ENCODE measurements at places on chromosomes 12 and 14. TPM values are rescaled to one million over a fixed set of nuclear protein-coding genes. Genes with fewer than 3 reads are reported as not detected.

GRCh38 chr12:7042842-7043241 lies 17.7 kb upstream of the C1S start:
- no peak for DNase-seq

DNA sequence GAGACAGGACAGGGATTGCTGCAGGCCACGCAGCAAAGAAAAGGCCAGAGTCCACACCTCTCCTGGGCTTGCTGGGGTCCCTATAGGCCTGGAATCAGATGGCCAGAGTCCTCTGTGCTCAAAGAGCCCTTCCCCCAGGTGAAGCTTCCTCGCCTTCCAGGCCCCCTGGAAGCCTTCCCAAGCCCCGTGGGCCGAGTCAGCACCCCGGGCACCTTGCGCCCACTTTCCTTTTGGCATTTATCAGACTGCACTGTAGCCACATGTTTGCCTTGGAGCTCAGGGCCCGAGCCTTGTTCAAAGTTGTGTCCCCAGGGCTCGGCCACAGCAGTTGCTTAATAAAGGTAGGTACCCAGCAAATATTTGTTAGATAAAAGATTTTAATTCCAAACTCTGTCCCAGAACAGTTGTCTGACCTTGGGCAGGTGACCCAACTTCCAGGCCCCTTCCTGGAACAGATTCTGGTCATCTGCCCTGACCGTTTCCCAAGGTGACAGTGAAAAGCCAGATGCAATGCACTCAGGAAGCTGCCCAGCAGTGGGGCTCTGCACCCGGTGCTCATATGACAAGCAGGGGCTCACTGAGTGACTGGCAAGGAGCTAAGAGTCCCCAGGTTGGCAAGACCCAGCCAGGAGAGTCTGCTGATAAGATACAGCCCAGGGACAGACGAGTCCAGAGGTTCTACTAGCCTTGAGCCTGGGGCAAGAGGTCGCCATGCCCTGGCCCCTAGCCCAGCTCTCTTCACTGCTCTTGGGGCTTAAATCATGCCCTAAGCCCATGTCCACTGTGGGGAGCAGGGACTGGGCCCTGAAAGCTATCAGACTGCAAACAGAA lies 81.2 kb downstream of the PITPNM2 start:
- DNase-seq = no peak

The SOX5 gene
- total RNA-seq = 0.42 TPM

The HELB gene
- total RNA-seq = 0.79 TPM

The CIROP gene
- total RNA-seq = not detected

DNA sequence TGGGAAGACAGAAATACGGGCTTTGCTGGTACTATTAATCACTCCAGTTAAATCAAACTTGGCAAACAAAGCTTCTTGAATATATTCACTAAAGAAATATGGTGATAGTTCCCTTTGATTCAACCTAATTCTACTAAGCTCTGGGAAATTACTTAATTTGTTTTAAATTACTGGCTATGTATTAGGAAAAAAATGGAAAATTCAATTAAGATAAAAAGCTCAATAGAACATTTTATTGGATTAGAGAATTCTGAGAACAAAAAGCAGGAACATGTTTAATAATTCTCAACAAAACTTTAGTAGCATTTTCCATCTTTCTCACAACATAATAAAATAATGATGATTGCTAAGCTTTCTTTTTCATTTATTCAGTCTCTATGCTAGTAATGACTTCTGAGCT lies 30.2 kb downstream of the BDKRB1 start:
- no peak for DNase-seq

DNA sequence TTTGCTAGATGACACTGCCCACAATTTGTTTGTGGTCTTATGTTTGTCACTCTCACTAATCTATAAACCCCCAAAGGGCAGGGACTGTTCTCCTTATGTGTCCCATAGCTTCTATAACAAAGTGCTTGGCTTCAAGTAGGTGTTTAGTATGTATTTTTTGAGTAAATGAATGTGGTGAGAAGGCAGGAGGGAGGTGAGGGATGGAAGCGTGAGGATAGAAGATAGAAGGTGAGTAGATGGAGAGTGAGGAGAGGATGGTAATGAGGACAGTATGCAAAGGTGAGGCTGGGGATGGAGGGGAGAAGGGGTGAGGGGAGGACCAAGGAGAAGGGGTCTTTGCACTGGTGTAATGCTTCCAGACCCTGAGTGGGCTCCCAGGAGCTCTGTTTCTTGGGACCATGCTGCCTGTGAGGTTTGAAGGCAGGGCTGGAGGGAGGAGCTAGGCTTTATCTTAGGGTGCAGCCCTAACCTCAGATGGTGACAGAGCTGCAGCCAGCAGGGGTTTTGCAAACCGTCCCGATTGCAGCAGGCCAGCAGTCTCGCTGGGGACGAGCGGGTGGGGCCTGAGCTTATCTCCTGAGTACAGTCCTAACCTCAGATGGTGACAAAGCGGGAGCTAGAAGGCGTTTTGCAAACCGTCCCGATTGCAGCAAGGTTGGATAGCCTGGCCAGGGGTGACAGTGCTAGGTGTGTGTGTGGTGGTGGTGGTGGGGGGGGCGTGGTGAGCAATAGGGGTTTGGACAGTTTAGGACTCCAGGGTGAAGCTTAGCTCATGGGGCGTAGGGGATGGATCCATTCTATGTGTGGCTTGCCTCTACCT lies 6.5 kb downstream of the CEBPE start:
- no peak for DNase-seq

DNA sequence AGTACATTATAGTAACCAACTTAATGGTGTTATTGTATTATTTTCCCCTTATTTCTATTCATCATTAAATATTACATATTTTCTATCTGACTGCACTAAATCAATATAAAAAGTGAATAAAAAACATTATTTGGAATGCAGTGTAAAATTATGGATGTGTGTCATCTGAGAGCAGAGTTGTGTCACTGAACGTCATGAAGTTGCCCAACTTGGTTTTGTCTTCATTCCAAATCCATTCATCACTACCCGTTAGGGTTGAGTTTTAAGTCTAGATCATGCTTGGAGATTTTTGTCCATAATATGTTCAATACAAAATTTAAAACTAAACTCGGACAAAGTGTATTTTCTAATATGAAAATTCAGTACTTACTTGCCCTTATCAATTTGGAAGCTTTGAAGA lies 16.1 kb downstream of the KLRF1 start:
- no peak for DNase-seq

DNA sequence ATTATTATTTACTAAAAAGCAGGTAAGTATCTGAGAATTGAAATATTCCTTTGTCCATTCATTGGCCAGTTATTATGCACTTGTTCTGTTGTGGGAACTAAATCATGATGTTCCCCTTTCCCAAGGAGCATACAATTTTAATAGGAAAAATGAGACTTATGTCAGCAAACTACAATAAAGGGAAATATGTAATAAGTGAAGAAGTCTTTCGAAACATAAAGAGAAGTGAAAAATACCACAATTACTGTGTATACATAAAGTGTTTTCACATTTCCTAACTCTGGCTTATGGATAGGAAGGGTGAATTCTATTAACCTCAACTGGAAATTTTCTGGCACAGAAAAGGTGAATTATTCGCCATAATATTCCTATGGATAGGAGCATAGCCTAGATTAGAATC lies 78.4 kb upstream of the DNM1L start:
- DNase-seq = no peak

DNA sequence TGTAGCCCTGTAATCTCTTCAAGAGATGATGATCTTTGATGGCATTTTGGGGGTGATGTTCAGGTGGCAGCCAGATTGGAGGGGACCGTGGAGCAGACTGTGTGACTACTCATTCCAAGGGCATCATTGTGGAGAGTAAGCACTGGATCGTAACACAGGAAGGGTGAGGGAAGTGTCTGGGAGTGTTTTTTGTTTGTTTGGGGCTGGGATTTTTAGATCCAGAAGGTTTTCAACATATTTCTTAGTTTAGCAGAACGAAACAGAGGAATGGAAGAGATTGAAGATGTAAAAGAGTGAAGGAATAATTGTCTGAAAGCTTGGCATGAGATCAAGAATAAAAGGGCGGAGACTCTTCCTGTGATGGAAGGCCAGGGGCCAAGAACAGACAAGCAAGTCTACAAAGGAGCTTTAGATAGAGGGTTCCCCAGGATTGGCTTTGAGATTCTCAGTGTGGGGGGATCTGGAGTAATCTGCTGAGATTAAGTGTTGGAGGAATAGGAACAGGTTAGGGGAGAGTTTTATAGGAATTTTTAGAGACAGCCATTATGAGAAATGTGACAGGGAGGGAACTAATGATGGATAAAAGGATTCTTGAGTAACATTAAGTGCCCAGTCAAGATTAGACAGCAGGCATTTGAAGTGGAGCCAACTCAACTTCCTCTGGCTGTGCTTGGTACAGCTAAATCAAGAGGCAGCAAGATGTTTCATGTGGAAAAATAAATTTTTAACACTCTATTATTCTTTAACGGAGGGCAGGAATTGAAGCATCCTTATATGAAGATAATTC lies 79.7 kb upstream of the REP15 start:
- DNase-seq = no peak

- no peak for DNase-seq
These were observed 1.8 kb upstream of the CSRP2 start for GRCh38 chr12:76880519-76881023.

The DAD1 gene
- 278 TPM for total RNA-seq

The KRT6C gene
- total RNA-seq = 0.07 TPM

The CEP170B gene
- 19.0 TPM for total RNA-seq

DNA sequence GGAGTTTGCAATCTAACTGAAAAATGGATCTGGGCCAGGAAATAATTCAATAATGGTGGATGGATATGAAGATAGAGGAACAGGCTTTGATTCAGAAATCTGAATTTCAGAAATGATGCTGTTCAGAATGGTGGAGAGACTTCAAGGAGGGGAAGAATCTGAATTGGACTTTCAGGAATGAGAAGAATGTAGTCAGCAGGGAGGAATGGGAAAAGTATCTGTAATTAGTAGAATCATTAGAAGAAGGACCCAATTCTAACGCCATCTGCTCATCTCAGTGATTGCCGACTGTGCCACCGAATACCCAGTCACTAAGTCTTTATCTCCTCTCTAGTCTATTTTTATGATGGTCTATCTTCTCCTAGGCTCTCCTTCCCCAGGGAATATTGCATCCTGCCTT lies 363.2 kb downstream of the GALC start:
- DNase-seq = no peak

DNA sequence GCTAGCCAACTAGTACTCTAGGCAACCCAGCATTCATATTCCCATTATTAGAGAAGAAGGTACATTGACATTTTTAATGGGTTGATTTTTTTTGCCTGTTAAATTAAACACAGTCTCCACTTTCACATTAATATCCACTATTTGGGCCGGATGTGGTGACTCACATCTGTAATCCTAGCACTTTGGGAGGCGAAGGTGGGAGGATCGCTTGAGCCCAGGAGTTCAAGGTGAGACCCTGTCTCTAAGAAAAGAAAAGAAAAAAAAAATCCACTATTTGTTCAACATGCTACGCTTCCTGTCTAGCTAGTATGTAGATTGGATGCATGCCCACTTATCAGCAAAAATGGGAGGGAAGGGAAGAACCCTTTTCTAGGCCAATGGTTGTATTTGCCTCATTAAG lies 7.1 kb upstream of the CRADD start:
- no peak for DNase-seq

GRCh38 chr14:103724116-103724515 lies 8.5 kb downstream of the ZFYVE21 start:
- no peak for DNase-seq

The ST8SIA1 gene
- total RNA-seq = 0.07 TPM

The SERPINA5 gene
- 0.67 TPM for total RNA-seq

GRCh38 chr14:58899317-58899713 lies 261.6 kb downstream of the DACT1 start:
- no peak for DNase-seq

The PHETA1 gene
- total RNA-seq = 7.5 TPM

The CFAP54 gene
- total RNA-seq = 26.2 TPM

DNA sequence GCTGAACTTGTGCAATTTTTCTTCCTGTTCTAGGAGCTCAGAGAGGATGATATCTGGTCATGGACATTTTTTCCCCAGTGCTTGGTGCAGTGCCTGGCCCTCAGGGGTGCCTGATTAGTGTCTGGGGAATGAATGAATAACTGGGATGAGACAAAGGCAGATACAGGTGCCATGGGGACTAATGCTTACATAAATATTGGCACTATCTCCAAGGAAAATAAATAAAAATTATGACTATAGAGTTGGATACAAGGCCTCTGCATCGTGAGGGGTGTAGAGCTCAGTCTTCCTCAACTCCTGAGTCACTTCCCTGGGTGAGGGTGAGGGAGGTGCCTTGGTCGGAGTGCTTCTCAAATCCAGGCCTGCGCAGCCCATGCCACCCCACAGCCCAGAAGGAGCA lies 188.6 kb downstream of the KCNA5 start:
- DNase-seq = no peak

The SLC2A14 gene
- not detected for total RNA-seq

GRCh38 chr12:93128332-93128707 lies 199.2 kb upstream of the EEA1 start:
- DNase-seq = no peak

- DNase-seq = no peak
These were observed 13.8 kb downstream of the ERP27 start for GRCh38 chr12:14924541-14924940.

DNA sequence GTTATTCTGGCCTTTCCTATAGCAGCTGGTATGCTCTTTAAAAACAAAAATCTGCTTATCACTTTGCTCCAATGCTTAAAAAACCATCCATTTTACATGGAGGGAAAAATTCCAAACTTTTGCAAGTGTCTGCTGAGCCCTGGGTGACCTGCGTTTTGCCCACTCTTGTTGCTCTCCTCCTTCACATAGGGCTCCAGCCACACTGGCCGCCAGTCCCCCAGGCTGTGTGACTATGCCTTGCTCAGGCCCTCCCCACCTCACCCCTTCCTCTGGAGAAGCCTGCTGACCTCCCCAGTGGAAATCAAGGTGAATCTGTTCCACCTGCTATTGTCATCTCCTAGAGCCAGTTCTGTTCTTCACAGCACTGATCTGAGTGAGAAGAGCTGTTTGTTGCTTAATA lies 126.9 kb downstream of the SLC25A47 start:
- no peak for DNase-seq

GRCh38 chr14:76806446-76806845 lies 6.2 kb downstream of the ANGEL1 start:
- no peak for DNase-seq

DNA sequence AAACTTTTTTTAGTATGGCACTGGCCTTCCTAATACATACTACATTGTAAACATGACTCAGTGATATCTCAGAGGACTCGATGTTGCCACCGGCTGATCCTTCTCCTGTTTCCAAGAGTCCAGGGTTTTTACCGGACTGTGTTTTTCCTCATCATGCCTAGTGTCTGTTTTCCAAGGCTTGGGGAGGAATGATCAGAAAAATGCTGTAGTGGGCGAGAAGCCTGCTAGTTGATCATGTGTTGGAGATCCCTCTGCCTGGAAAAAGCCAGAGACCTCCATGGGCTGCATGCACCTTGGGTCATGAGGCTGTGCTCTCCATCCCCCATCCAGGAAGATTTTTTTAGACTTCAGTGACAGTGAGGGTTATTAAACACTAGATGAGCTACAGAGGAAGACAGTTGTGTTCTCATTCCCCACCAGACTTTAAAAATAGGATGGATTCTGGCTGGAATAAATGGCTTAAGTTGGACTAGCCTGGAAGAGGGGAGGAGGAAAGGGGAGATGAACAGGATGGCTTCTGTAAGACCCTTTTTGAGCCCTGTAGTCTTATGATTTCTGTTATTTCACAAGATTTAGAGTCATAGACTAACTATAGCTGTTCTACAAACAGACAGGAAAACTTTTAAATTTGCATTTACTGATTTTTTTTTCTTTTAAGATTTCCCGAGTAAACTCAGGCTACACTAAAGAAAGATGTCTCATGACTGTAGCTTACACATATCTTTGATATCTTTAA lies 145.7 kb downstream of the SAMD4A start:
- DNase-seq = no peak

GRCh38 chr12:40158592-40159111 lies 52.8 kb upstream of the SLC2A13 start:
- no peak for DNase-seq

- DNase-seq = no peak
These were observed 57.0 kb upstream of the KRR1 start for GRCh38 chr12:75568393-75568792.

Measured in pulmonary artery endothelial cell (primary cell).